Suprapubic skin (tissue), 4 donors: ENCODE measurements at places on chromosomes 4 and X.

- no peak for DNase-seq
Observed at GRCh38 chr4:328729-329128, 8.9 kb upstream of the ZNF141 start.

DNA sequence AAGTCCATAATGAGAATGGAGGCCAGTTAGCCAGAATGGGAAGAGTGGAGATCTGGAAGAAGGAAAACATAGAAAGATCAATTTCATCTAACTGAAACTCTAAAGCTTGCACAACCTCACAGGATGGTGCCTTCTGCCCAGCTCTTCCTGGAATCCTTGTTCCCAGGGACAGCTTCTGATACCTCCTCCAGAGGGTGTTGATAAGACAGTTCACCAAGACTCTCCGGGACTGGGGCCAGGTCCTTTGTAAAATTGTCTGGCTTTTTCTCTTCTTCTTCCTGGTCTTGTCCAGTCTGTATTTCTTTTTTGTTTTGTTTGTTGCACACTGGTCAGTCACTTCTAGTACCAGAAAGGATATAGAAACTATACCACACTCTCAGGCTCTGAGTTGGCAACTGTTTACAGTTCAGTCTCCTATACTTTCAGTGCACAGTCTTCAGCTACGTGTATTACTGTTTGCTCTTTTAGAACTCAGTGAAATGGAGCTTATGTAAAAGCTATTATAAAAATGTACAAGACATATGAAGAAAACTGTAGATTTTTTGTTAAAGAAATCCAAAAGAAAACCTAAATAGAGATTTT is 142.8 kb upstream of the RPL34 start:
- no peak for DNase-seq

- DNase-seq = no peak
Observed at GRCh38 chrX:20112022-20112774, 4.5 kb downstream of the MAP7D2 start.

- no peak for DNase-seq
Observed at GRCh38 chrX:136584545-136584944, 52.5 kb downstream of the VGLL1 start.

- DNase-seq = no peak
Observed at GRCh38 chr4:150781191-150781590, 199.2 kb downstream of the MAB21L2 start.
